ENCODE measurements at places on chromosomes 4 and X. TPM values are rescaled to one million over a fixed set of nuclear protein-coding genes. Genes with fewer than 3 reads are reported as not detected.

- DNase-seq, result no peak
Measured at GRCh38 chr4:15720851-15721250, 18.0 kb downstream of the BST1 start.

DNA sequence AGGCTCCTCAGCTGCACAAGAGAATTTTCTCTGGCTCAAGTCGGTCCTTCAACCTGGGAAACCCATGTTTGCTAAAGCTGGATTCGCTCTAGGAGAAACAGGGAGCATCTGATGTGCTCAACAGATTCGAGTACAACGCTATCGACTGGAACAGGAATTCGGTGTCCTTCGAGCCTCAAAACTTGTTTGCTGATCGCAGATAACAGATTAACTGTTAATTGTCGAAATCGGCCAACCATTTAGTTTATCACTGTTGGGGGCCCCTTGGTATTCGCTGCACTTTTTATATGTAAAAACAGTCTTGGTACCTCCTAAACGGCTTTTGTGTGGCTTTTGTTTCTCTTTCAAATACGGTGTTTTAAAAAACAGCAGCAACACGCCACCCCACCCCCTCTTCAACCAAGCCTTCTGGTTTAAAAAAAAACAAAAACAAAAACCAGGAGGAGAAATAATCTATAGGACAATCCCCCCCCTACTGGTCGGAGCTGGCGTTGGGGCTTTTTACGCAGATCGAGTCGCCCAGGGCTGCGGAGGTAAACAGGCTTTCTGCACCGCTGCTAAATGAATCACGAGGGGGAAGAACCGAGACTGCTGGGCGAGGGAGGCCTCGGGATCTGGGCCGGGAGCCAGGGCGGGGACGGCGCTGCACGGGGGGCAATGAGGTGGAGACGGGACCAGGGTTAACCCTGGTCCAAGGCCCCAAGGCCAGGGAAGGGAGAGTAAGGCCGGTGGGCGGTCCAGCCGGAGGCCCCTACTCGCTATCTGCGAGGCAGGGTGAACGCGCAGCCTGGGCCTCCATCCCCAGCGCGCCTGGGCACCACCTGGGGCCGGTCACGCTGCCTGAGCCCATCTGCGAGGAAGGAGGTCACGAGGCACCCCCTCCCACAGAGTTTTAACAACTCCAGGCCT lies 71.7 kb upstream of the BCOR start:
- peak; percentile 85 for DNase-seq

GRCh38 chr4:53450773-53451172 lies 73.3 kb downstream of the FIP1L1 start:
- no peak for DNase-seq

GLUD2 gene
- total RNA-seq, result 1.8 TPM

F8 gene
- total RNA-seq, result 10.9 TPM

- peak; percentile 35 for DNase-seq
Measured at GRCh38 chr4:168881781-168882420, 128.2 kb downstream of the CBR4 start.

- peak; percentile 72 for DNase-seq
Measured at GRCh38 chr4:3287271-3287971, 5.4 kb upstream of the RGS12 start.

DNA sequence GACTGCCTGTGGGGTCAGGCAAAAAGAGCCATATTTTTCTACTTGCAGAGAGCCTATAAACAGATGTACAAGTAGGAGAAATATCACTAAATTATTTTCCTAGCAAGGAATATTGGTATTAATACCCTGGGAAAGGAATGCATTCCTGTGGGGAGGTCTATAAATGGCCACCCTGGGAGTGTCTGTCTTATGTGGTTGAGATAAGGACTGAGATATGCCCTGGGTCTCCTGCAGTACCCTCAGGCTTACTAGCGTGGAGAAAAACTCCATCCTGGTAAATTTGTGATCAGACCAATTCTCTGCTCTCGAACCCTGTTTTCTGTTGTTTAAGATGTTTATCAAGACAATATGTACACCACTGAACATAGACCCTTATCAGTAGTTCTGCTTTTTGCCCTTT lies 35.4 kb downstream of the C4orf33 start:
- no peak for DNase-seq

GRCh38 chr4:140448830-140449229 lies 21.4 kb upstream of the CLGN start:
- DNase-seq, result no peak

CHRNA9 gene
- 0.36 TPM for total RNA-seq

- DNase-seq, result no peak
Measured at GRCh38 chr4:147862043-147862692, 130.3 kb downstream of the ARHGAP10 start.

Measured in osteoblast (primary cell).